ENCODE measurements at places on chromosomes 12 and 14.

- peak; percentile 88 for DNase-seq
Observed at GRCh38 chr14:99234961-99235571, 36.9 kb downstream of the BCL11B start.

- no peak for DNase-seq
Observed at GRCh38 chr14:100815478-100816285, 10.2 kb upstream of the MEG3 start.

- DNase-seq, result no peak
Observed at GRCh38 chr12:52613384-52614030, 4.9 kb downstream of the KRT73 start.

DNA sequence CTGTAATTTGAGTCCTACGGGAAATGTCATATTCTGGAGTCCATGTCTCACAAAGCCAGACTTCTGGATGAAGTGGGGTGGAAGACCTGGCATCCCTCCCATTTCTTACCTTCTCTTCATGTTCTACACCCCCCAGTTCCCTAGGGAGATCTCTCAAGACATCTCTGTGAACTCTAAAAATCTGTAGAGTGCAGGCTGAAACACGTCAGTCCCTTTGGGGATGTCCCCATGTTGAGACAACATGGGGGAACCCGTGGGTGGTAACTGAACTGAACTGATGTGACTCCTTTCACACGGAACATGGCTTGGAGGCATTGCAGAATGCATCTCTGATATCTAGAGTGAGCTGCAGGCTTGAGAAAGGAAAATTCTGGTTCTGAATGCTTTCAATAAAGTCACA is 15.2 kb downstream of the SERPINA12 start:
- DNase-seq, result no peak

DNA sequence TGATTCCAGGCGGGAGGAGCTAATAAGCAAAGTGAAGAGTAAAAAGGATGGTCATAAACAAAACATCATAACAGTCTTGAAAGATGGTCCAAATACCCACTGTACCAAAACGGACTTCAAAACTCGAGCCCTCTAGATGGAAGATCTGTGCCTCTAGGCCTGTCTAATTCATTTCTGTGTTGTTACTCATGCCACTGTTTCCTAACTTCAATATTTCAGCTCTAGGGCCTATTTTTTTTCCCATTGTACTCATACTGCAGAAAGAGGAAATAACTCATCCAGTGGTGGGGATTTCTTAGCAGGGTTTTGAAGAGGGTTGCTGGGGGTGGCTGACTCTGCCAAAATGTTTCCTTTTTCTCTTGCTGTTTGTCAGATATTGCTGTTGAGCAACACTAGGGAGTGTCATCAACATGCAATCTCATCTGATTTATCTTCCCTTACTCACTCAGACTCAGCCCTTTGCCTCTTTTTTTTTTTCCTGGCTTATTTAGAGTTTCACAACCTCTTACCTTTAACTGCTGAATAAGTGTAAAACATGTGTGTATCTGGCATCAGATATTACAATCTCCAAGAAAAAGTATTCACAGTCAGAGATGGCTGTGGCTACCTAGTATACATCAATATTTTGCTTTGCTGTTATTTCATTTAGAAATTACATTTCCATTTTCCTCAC is 189.6 kb downstream of the DUSP6 start:
- DNase-seq, result peak; percentile 26

- peak; percentile 22 for DNase-seq
Observed at GRCh38 chr12:46983959-46984841, 95.2 kb upstream of the PCED1B start.

- no peak for DNase-seq
Observed at GRCh38 chr12:96395236-96395635, 5.0 kb downstream of the CDK17 start.

- DNase-seq, result no peak
Observed at GRCh38 chr14:85276979-85277228, 253.0 kb upstream of the FLRT2 start.

GRCh38 chr14:69753860-69754259 is 13.1 kb upstream of the SRSF5 start:
- no peak for DNase-seq

DNA sequence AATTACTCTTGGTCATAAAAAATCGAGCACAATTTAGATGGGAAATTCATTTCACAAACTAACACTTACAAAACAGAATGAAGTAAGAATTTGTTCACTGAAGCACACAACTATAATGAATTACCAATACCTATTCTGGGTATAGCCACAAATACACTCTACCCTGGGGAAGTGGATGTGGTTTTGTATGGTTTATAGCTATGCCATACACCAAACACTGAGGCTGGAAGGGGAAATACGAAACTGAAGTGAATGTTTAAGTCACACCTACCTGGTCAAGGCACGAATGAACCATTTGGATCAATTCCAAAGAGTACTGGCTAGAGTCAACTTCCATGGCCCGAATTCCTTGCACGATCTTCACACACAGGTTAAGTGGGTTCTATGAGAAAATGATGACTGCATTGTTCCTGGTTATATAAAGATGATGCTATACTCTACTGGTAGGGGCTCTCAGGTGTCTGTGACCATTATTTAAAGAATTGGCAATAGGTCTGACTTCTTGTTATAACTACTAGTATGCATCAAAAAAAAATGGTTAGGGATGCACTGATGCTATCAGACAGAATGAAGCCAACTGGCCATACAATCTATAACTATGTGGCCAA is 12.8 kb downstream of the NEK9 start:
- DNase-seq, result no peak

GRCh38 chr14:91129261-91129660 is 15.4 kb downstream of the DGLUCY start:
- no peak for DNase-seq

GRCh38 chr12:19778172-19778571 is 338.9 kb downstream of the AEBP2 start:
- DNase-seq, result no peak

GRCh38 chr12:133130808-133131128 is 341 bp downstream of the ZNF10 start:
- peak; percentile 46 for DNase-seq

DNA sequence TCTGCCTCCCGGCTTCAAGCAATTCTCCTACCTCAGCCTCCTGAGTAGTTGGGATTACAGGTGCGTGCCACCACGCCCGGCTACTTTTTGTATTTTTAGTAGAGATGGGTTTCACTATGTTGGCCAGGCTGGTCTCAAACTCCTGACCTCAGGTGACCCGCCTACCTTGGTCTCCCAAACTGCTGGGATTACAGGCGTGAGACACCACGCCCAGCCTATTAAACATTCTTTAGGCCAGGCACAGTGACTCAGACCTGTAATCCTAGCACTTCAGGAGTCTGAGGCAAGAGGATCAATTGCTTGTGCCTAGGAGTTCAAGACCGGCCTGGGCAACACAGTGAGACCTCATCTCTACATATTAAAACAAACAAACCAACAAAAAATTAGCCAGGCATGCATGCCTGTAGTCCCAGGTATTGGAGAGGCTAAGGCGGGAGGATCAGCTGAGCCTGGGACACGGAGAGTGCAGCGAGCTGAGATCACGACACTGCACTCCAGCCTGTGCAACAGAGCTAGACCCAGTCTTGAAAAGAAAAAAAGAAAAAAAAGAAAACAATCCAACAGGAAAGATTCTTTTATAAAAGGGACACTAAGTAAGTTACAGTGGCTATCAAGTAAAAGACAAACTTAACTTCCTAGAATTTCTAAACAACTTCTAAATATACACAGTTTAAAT is 70.2 kb downstream of the HECTD1 start:
- no peak for DNase-seq

- no peak for DNase-seq
Observed at GRCh38 chr14:55665067-55665675, 85.2 kb downstream of the KTN1 start.

DNA sequence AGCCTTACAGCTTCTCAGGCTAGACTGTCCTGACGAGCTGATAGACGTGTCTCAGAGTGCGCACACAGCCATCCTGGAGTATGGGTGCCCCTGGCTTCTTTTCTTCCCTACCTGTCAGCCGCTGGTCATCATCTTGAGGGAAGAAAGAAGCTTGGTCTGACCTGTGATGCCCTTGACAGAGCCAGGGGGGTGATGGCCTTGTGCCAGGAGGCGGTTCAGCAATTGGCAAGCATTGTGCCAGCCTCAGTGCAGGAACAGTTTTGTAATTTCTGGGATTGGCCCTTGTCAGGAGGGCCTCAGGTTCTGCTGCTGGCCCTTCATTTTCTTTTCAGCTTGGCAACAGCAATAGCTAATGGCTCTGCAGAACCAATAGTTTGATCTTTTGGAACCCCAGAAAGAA is 80.1 kb downstream of the ADCK1 start:
- no peak for DNase-seq

GRCh38 chr12:51528852-51529650 is 62.0 kb upstream of the SCN8A start:
- no peak for DNase-seq

- DNase-seq, result no peak
Observed at GRCh38 chr14:43914041-43914693, 592.9 kb downstream of the FSCB start.

DNA sequence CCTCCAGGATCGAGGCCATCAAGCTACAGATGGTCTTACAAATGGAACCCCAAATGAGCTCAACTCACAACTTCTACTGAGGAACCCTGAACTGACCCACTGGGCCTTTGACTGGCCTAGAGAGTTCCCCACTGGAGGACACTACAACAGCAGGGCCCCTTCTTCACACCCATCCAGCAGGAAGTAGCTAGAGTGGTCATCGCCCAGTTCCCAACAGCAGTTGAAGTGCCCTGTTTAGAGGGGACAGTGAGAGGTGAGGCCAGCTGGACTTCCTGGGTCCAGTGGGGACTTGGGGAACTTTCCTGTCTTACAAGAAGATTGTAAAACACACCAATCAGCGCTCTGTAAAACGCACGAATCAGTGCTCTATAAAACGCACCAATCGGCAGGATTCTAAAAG is 247.9 kb upstream of the BTG1 start:
- no peak for DNase-seq

- no peak for DNase-seq
Observed at GRCh38 chr12:70880744-70881143, 39.8 kb downstream of the PTPRR start.

DNA sequence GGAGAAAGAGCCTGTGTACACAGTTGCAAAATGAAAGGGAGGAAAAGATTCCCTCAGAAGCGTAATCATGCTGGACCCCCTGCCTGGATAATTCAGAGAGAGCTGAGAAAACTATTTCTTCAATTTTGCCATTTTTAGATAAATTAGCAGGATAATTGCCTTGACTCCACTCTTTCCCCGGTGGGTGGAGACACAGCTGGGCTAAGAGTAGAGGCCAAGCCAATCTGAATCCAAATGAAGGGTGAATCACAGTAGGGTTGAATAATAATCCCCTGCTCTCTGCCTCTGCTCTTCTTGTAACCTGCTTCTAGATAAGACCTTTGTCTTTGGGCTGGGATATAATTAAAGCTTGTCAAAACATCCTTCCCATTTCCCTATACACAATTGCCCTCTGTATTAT is 150.1 kb downstream of the CAPZA3 start:
- no peak for DNase-seq

- DNase-seq, result no peak
Observed at GRCh38 chr12:56099787-56100186, 4.6 kb upstream of the PA2G4 start.

GRCh38 chr14:76742966-76743365 is 18.3 kb upstream of the VASH1 start:
- no peak for DNase-seq

- no peak for DNase-seq
Observed at GRCh38 chr14:64788706-64789105, 84.5 kb downstream of the PLEKHG3 start.

DNA sequence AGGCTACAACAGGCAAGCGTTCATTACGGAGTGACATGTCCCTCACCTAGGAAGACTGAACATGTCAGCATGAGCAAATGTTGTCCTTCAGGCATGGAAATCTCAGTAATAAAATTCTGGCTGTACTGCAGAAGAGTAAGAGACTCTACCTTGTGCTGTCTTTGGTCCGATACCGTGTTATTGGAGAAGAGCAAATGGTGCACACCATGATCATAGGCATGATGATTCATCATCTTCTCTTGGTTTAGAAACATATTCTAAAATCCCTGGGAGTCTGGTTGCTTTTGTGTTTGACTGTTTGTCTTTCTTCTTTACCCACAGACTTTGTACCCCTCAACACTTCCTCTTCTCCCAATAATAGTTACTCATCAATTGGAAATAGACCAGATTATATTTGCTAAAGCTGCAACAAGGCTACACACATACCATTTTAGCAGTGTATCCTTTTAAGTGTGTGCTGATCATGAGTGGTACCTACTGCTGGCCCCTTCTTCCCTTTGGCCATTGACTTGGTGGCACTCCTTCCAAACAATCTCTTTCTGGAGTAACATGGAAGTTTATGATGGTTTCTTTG is 93.5 kb downstream of the RTN1 start:
- no peak for DNase-seq

- no peak for DNase-seq
Observed at GRCh38 chr14:65210118-65210821, 108.0 kb upstream of the MAX start.

- DNase-seq, result peak; percentile 57
Observed at GRCh38 chr12:106753526-106753925, 21.0 kb upstream of the RIC8B start.

DNA sequence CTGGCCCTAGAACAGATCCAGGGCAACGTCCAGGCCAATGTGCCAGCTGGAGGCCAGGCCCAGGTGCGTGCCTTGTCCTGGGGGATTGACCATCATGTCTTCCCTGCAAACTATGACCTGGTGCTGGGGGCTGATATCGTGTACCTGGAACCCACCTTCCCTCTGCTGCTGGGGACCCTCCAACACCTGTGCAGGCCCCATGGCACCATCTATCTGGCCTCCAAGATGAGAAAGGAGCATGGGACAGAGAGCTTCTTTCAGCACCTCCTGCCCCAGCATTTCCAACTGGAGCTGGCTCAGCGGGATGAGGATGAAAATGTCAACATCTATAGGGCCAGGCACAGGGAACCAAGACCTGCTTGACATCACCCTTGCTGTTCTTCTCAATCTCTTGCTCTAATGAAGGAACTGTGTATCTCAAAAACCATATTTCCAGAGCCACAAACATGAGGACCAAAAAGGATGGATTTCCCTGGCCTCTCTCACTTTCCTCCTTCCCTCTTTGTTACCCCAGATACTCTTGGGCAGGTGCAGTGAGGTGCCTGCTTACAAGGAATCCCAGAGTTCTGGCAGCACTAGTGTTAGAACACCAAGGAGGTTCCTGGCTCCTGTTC is 2.2 kb upstream of the TSFM start:
- no peak for DNase-seq

DNA sequence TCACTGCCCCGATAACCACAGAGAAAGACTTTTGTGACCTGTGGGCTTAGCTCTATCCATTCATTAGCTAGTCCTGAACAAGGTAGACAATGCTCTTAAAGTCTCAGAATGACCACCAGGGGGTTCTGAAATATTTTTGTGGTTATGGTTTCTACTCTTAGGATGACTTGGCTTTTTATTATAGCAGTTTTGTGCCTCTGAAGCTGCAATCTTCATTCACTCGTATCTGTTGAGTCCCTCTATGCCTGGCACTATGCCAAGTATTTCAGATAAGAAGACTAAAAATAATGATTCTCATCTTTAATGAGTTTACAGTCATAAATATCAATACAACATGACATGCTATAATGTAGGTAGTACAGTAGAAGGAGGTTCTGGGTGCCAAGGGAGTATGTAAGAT is 130.8 kb upstream of the TRHDE start:
- DNase-seq, result no peak
